ENCODE measurements at places on chromosomes 12 and 14.

GRCh38 chr12:42298887-42299286 is 27.0 kb downstream of the ZCRB1 start:
- H3K4me1 ChIP-seq = peaks cover 23% of the 10 kb centered on the region
- peak overlapping the region; percentile 61 for H3K27ac ChIP-seq
- ATAC-seq = no peak
- no peaks in the 10 kb centered on the region for H3K36me3 ChIP-seq
- peak overlapping the region; percentile 26 for H3K4me3 ChIP-seq

DNA sequence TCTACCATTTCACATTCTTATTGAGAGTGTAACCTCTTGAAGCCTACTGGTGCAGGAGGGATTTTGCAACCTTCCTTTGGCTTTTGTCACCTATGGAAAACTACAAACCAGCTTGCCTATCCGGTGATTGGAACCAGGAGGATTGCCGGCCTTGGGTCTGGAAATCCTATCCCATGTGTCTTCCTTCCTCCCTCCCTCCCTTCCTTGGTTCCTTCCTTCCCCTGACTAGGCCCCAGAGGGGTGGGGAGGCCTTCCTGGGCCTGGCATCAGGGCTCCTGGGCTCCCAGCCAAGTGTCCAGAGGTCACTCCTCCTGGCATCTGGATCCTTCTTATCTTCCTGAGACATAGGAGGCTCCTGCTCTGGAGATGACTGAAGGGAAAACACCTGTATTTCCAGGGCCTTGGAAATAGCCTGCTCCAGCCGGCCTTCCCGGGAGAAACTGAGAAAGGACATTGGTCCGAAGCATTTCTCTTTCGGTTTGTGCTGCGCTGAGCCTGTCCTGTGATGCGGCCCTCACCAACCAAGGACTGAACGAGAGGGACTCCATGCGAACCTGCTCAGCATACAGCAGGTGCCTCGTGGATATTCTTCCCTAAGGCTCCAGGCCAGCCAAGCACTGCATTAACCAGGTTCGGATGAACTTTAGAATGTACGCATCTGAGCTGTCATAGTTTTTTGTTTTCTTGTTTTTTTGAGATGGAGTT is 43.4 kb downstream of the PSMA6 start:
- no peaks in the 10 kb centered on the region for H3K36me3 ChIP-seq
- H3K27ac ChIP-seq = no peak overlapping the region
- no peak for ATAC-seq
- H3K27me3 ChIP-seq = no peaks in the 10 kb centered on the region
- no peak overlapping the region for H3K4me3 ChIP-seq
- peaks cover 46% of the 10 kb centered on the region for H3K4me1 ChIP-seq

GRCh38 chr12:8823565-8824300 is 1.3 kb downstream of the A2ML1 start:
- H3K4me3 ChIP-seq = no peak overlapping the region
- H3K36me3 ChIP-seq = no peaks in the 10 kb centered on the region
- peaks cover 12% of the 10 kb centered on the region for H3K27me3 ChIP-seq

DNA sequence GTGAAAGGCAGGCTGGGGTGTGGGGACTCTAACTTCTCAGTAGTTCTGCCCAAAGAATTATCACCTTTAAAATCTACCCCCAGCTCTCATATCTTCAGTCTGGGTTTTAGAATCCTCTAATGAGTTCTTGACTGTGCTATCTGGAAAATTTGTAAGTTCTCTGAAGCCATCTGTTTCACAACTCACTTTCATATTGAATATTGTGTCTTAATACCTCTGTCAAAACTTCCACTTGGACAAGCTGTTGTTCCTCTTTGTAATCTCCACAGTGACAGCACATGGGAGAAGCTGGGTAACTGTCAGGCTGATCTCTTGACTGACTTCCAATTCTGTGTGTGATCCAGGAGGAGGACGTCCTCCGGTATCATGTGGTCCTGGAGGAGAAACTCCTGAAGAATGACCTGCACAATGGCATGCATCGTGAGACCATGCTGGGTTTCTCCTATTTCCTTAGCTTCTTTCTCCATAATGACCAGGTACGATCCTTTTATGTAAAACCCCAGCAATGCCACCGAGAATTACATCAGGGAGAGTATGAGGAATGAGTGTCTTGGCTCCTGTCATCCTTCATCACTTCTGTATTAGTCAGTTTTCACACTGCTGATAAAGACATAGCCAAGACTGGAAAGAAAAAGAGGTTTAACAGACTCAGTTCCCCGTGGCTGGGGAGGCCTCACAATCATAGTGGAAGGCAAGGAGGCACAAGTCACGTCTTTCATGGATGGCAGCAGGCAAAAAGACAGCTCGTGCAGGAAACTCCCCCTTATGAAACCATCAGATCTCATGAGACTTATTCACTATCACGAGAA is 111.9 kb downstream of the STAB2 start:
- H3K27ac ChIP-seq = no peak overlapping the region
- H3K4me3 ChIP-seq = no peak overlapping the region
- peaks cover 17% of the 10 kb centered on the region for H3K4me1 ChIP-seq
- peak; percentile 65 for ATAC-seq
- no peaks in the 10 kb centered on the region for H3K36me3 ChIP-seq
- H3K27me3 ChIP-seq = peaks cover 46% of the 10 kb centered on the region

DNA sequence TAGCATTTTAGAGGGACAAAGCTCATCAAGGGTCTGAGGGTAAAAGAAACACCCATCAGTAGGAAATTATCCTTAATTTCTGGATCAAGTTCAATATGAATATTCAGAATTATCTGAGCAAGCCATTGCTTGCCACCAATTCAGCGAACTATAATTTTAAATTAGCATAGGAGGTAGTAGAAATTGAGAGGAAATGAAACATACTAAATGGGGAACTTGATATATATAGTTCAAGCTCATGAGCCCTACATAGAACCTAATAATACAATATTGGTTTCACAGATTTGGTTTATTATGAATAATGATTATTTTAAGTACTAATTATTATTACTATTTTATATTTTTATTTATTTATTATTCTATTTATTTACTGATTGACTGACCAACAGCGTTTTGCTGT is 42.1 kb upstream of the GXYLT1 start:
- H3K27ac ChIP-seq = no peak overlapping the region
- ATAC-seq = peak; percentile 71
- peaks cover 24% of the 10 kb centered on the region for H3K4me1 ChIP-seq
- H3K27me3 ChIP-seq = no peaks in the 10 kb centered on the region
- H3K4me3 ChIP-seq = no peak overlapping the region
- H3K36me3 ChIP-seq = peaks cover 15% of the 10 kb centered on the region

- no peaks in the 10 kb centered on the region for H3K4me1 ChIP-seq
- no peak overlapping the region for H3K27ac ChIP-seq
- no peak for ATAC-seq
- no peaks in the 10 kb centered on the region for H3K36me3 ChIP-seq
- no peak overlapping the region for H3K4me3 ChIP-seq
These were observed 8.5 kb upstream of the FGF23 start for GRCh38 chr12:4388032-4388431.

DNA sequence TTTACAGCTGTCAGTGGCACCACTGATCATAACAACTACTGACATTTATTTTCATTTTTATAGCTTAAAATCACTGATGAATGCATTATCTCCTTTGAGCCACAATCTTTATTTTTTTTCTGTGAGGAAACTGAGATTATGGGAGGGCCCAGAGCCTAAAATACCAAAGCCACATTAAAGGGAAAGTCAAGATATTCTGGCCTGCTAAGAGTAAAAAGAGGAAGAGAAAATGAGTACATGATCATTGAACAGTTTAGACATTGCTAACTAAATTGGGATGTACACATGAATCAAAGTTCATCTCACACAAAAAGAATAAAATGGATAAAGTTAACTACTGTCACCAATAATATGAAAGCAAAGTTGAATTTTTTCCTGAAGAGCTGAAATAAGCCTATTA is 170.5 kb upstream of the GARIN2 start:
- H3K4me3 ChIP-seq = no peak overlapping the region
- H3K27ac ChIP-seq = peak overlapping the region; percentile 30
- H3K36me3 ChIP-seq = peaks cover 15% of the 10 kb centered on the region
- H3K4me1 ChIP-seq = peaks cover 10% of the 10 kb centered on the region

DNA sequence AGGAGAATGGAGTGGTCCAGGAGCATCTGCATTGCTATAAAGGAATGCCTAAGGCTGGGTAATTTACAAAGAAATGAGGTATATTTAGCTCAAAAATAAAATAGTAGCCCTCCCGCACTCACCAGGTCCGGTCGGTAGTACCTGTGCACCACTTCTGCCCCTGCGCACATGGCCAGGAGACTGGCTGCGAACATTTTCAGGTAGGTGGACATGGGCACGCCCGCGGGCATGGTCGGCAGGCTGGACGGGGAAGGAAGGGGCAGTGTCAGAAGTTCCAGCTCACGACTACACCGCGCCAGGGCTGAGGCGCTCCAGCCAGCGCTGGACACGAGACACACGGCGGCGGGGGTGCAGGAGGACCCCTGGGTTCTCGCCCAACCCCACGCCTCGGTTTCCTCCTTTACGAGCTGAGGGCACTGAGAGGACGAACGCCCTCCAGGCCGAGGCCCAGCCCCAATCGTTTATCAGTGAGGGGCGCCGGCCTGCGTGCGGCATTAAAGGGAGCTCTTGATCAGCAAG is 9.1 kb upstream of the TDG start:
- peaks cover 18% of the 10 kb centered on the region for H3K36me3 ChIP-seq
- peak overlapping the region; percentile 97 for H3K27ac ChIP-seq
- peaks cover 29% of the 10 kb centered on the region for H3K4me1 ChIP-seq
- ATAC-seq = no peak

DNA sequence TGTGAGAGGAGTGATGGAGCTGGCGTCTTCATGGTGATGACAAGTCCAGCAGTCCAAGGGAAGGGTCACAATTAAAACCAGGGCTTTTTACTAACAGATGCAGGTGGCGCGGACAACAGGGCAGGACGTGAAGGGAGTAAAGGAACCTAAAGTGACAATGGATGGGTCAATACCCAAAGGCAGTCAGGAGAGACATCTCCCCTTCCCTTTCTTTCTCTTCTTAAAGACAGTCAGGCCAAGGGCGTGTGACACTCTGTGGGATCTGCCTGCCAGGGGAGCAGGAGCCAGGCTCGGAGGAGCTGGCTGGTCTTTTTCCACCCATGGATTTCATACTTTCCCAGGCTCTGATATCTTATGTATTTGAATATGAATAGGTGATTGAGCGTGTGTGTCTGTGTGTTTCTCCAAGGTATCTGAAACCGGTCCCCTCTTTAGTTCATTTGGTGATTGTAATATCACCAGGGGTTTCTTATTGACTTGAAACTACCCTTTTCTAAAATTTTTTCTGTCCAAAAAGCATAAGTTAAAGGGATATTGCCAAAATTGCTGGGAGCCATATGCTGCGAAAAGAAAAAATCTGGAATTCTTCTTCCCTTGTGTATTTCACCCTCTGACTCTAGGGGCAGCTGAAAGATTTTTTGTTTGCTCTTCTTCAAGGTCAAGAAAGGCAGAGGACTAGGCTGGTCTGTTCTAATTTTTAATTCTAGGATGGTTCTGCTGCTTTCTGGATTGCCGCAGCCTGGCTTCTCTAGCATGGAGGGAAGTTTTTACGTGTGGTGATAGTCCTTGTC is 61.8 kb downstream of the FBXL14 start:
- peaks cover 65% of the 10 kb centered on the region for H3K27me3 ChIP-seq
- peak overlapping the region; percentile 81 for H3K4me3 ChIP-seq
- peaks cover 40% of the 10 kb centered on the region for H3K4me1 ChIP-seq
- ATAC-seq = no peak

DNA sequence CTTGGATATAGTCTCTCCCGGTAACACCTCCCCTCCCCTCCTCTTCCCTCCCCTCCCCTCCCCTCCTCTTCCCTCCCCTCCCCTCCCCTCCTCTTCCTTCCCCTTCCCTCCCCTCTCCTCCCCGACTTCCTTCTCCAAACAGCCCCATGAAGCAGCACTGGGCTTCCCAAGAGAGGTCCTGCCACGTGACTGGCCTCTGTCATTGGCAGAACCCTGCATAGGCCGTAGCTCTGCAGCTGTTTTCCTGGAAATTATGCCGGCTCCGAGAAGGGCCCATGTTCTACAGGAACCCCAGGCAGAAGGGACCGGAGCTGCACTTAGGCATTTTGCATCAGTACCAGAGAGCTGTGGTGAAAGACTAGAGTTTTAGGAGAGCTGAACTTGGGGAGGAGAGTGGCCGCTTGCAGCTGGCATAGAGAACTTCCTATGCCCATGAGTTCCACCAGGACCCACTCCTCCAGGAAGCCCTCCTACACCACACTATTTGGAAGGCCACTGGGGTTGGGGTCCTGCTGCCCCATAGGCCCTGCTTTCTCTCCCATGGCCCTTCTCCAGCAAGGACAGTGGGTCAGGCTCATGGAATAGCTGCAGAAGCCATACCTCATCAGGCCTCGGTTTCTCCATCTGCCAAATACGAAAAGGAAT is 5.1 kb upstream of the TNFAIP2 start:
- H3K27me3 ChIP-seq = peaks cover 16% of the 10 kb centered on the region
- no peaks in the 10 kb centered on the region for H3K36me3 ChIP-seq
- no peak overlapping the region for H3K4me3 ChIP-seq
- H3K4me1 ChIP-seq = peaks cover 25% of the 10 kb centered on the region

GRCh38 chr12:91327131-91327530 is 144.5 kb upstream of the DCN start:
- H3K27ac ChIP-seq = no peak overlapping the region
- H3K36me3 ChIP-seq = no peaks in the 10 kb centered on the region
- H3K4me1 ChIP-seq = no peaks in the 10 kb centered on the region

GRCh38 chr14:35336494-35337268 is 44.5 kb downstream of the PSMA6 start:
- no peak for ATAC-seq
- peaks cover 45% of the 10 kb centered on the region for H3K4me1 ChIP-seq
- no peaks in the 10 kb centered on the region for H3K36me3 ChIP-seq
- H3K27ac ChIP-seq = no peak overlapping the region
- no peak overlapping the region for H3K4me3 ChIP-seq
- no peaks in the 10 kb centered on the region for H3K27me3 ChIP-seq

DNA sequence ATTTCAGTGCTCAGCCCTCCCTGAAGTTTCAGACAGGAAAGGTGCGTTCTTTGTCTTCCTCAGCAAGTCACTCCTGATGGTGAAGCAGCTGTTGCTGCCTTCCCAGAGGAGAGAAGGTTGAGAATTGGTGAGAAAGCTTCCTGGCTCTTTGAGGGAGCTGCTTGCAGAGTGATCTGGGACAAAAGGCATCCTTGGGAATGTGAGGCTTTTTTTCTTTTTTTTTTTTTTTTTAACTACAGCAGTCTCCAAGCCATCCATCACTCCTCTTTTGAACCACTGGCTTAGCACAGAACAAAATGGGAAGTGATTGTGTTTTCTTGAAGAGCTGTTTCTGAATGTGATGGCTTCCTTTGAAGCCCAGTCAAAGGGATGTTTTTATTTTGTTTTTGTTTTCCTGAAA is 120.4 kb upstream of the LRIG3 start:
- no peaks in the 10 kb centered on the region for H3K27me3 ChIP-seq
- no peak overlapping the region for H3K27ac ChIP-seq
- ATAC-seq = no peak
- H3K4me1 ChIP-seq = no peaks in the 10 kb centered on the region
- no peak overlapping the region for H3K4me3 ChIP-seq
- no peaks in the 10 kb centered on the region for H3K36me3 ChIP-seq

GRCh38 chr14:91177073-91178034 is 63.5 kb downstream of the DGLUCY start:
- H3K27ac ChIP-seq = peak overlapping the region; percentile 43
- no peak overlapping the region for H3K4me3 ChIP-seq
- peaks cover 13% of the 10 kb centered on the region for H3K4me1 ChIP-seq
- peak; percentile 59 for ATAC-seq

GRCh38 chr12:85794531-85794930 is 41.7 kb downstream of the RASSF9 start:
- no peaks in the 10 kb centered on the region for H3K36me3 ChIP-seq
- H3K27me3 ChIP-seq = no peaks in the 10 kb centered on the region
- no peak overlapping the region for H3K27ac ChIP-seq
- no peak overlapping the region for H3K4me3 ChIP-seq

- no peaks in the 10 kb centered on the region for H3K4me1 ChIP-seq
- H3K27me3 ChIP-seq = no peaks in the 10 kb centered on the region
- no peak overlapping the region for H3K4me3 ChIP-seq
- no peak overlapping the region for H3K27ac ChIP-seq
- H3K36me3 ChIP-seq = no peaks in the 10 kb centered on the region
- peak; percentile 34 for ATAC-seq
These were observed 172.3 kb upstream of the ATXN7L3B start for GRCh38 chr12:74365178-74365964.
